ENCODE measurements at places on chromosomes 3 and 15. TPM values are rescaled to one million over a fixed set of nuclear protein-coding genes. Genes with fewer than 3 reads are reported as not detected.

Gene CGNL1
- total RNA-seq = 12.0 TPM

Gene C2CD4A
- 7.9 TPM for total RNA-seq

Gene AQR
- 15.1 TPM for total RNA-seq

Gene CLDN18
- not detected for total RNA-seq

Gene SPINT1
- 0.81 TPM for total RNA-seq

Gene CAPN7
- 29.2 TPM for total RNA-seq

Gene CLPX
- 34.7 TPM for total RNA-seq

Gene RBPMS2
- under 0.01 TPM for total RNA-seq

Gene ATP13A5
- not detected for total RNA-seq

Gene GRK7
- total RNA-seq = not detected

Gene LYZL4
- total RNA-seq = not detected

Gene GP5
- under 0.01 TPM for total RNA-seq

Gene ROPN1
- not detected for total RNA-seq
